CD4-positive, alpha-beta T cell treated with Interleukin-12 subunit alpha and Interleukin-12 subunit beta, for 1 hour (primary cell): ENCODE measurements at places on chromosomes 1 and 21.
A peak's percentile ranks its signal among the peaks of the same experiment; 100 is the strongest.

DNA sequence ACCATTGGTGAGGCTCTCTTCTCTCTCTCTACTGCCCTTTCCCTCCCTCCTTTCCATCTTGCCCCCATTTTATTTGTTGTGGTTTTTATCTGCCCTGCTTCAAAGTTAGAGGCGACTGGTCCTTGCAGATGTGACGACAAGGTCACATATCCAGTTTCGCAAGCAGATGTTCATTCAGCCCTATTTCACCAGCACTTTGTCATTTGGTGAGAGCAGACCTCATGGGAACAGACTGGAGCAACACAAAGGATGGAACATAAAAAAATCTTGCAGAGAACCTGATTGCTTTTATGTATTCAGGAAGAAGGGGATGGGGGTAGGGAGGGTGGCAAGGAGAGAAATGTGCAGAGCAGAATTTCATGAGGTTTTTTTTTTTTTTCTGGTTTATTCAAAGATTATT is 84.3 kb downstream of the ELAVL4 start:
- DNase-seq = no peak

- no peak for DNase-seq
Measured at GRCh38 chr21:36257657-36258056, 62.3 kb upstream of the MORC3 start.

- DNase-seq = no peak
Measured at GRCh38 chr1:65050735-65051134, 84.4 kb upstream of the JAK1 start.

DNA sequence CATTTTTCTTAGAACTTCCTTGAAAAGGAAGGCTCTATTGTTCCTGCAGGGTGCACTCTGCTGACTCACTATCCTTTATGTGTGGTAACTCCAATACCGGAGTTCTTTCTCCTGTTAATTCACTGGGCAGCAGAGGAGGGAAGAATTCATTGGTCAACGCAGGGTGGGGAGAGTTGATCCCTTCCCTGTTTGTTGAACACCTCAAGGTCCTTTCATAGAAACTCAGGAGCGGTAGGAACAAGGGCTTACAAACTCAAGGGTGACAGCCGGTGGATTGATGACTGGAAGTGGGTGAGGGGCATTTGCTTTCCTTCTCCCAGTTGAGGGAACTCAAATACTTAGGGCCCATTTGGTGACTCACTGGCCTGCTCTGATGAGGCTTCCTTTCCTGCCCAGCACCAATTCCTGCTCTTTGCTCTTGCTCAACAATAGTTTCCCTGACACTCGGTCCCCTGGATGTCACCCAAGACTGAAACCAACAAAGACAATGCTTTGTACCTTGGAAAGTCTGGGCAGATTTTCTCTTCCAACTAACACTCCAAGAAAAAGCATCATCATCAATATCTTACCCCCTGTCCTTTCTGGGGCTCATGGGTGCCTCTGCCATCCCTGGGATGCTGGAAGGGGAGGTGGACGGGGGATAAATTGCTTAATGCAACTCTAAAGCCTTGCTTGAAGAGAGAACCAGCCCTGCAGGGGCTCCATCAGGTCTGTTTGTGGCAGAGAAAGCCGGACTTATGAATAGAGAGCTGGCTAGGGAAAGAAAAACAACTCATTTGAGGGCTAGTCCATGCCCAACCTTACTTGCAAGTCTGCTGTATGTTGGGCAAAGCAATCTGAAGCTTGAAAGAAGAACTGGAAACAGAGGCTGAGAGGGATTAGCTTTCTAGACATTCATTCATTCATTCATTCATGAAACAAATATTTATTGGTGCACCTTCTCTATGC is 9.3 kb downstream of the SLC26A9 start:
- no peak for DNase-seq

DNA sequence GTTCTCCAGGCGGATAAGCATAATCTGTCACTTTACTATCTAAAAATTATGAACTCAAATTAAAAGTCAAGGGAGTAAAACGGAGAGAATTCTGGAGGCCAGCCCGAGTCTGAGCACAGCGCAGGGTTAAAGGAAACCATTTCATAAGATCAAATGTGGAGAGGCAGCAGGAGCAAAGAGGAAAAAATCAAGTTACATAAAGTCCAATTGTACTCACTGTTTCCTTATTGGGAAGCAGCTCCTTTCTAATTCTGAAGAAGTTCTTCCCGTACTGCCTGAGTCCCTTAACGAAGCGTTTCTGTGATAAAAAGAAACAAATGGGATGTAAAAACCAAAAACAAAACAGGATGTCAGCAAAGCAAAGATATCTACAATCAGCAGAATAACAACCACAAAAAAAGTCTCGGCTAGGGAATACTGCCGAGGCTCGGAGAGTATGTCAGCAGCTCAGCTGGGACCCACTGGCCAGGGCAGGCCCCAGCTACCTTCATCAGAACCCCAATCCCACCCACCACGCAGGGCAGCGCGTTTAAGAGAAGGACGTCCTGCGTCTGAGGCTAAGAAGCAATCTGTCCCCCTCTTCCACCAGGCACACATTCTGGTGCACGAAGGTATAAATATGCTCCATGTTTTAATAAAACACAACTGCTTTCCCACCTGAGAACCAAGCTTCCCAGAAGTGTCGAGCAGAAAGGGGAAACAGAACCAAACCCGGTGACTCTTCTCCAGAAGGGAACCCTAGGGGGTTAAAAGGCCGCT is 104.8 kb downstream of the SLC45A1 start:
- peak; percentile 24 for DNase-seq

DNA sequence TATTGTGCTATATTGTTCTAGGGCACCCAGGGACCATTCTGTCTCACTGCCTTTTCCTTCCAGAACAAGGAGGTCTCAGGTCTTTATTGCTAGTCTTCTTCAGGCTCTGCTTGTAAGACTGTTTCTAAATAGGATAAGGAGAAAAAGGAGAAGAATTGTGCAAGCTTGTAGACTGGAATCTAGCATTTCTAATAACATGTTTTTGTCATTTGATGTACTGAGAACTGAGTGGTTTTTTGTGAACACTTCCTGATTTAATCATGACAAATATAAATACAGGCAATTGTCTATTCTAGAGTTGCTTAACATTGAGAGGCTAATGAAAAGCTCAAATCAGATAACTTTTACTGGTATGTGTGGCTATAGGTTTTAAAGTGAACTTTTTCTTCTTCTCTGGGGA is 77.6 kb downstream of the CLIC4 start:
- DNase-seq = no peak

- no peak for DNase-seq
Measured at GRCh38 chr1:177937174-177937770, 32.6 kb downstream of the SEC16B start.

DNA sequence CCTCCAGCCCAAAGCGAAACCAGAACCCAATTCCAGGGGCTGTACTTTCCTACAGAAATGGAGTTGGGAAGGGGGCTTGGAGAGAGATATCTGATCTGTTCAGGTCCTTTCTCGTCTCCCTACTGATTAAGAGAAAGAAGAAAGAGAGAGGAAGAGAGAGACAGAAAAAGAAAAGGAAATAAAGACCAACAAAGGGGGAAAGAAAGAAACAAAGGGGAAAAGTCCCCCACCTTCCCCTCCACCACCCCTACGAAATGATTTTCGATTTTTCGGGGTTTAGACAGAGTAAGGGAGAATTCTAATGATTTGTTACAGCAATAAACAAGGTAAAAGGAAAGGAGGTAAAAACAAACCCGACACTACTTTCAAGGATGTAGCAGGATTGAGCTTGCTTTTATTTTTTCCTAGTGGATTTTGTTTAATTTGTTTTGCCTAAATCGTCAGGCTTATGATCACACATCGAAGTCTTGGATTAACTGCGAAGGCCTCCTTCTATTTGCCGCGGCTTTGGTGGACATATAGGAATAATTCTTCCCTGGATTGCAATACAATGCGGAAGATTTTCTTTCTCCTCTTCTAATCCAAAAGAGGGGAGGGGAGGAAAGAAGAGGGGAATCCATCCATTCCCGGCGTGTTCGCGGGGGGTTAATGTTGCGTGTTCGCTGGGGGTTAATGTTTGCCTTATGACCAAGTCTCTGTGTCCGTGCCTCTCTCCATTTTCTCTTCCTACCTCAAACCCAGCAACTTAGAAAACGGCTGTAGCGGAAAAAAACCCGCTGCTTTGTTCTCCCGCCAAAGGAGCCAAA is 1.9 kb downstream of the TAL1 start:
- no peak for DNase-seq

DNA sequence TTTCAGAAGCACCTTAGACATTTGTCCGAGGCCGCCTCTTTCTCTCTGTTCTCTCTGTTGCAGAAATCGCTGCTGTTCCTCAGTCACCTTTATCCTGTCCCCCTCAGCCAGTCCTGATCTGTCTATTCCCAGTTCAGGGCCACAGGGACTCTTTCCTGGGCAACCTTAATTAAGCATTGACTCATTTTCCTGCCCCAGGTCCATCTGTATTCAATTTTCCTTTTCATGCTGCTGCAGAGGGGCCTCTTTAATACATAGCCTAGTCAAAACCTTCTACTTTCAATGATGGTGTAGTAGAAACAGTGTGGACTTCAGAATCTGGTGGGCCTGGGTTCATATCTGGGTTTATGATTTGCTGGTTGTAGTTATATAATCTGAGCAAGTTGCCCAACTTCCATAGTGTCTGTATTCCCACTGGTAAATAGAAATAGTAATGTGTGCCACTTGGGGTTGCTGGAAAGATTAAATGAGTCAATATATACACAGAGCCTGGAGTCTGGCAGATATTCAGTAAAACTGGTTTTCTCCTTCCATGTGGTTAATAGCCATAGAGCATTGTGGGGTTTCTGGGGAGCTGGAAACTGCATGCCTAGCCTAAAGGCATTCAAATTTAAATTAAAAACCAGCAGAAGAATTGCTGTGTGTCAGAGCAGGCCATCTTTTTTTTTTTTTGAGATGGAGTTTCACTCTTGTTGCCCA is 4.5 kb downstream of the TRAF5 start:
- no peak for DNase-seq

DNA sequence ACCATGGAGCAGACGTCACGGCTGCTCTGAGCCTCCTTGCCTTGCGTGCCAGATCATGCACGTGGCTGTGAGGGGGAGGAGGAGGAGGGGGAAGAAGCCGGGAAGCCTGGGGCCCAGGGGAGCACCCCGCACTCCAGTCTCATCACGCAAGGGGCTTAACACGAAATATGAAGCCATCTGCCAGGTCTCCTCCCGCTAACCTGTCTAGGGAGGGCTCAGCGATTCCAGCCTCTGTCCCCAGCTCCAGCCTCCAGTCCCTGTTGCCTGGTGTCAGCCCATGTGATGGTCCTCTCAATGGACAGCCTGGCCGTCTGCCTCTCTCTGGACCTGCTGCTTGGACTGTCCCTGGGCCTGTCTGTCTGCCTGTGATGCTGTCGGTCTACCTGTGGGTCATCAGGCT is 22.5 kb upstream of the C1QA start:
- DNase-seq = no peak

DNA sequence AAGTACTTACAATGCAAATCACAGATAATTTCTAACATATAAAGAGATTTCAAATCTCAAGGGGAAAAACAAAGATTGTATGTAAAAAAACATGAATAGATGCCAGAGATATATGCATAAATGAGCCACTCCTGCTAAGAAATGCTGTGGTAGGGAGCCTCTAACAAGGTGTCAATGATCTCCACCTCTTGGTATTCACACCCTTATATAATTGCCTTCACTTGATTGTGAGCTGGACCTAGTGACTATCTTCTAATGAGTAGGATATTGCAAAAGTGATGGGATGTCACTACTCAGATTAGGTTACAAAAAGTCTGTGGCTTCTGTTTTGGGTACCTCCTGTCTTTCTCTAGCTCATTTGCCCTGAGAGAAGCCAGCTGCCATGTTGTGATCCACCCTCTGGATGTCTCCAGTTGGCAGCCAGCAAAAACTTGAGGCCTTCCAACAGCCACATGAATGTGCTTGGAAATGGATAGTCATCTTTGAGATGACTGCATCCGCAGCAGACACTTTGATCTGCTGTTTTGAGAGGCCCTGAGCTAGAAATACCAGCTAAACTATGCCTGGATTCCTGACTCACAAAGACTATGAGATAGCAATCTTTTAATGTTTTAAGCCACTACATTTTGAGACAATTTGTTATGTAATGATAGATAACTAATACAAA is 196.1 kb upstream of the FGGY start:
- no peak for DNase-seq

DNA sequence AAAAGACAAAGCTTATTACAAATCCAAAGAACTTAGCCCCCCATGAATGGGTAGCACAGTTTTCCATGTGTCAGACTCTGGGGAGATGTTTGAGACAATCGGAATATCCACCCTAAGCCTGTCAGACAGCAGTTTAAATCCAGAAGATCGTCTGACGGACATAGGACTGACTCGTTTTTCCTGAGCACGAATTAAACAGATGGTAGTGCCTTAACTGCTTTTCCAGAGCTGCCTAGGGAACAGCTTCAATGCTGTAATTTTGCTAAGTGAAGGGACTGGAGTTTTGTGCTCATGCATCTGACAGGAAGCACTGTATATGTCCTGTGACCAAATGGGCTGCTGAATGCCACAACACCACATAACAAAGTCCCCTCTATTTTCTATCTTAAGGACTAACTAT is 48.6 kb downstream of the PCNX2 start:
- no peak for DNase-seq

DNA sequence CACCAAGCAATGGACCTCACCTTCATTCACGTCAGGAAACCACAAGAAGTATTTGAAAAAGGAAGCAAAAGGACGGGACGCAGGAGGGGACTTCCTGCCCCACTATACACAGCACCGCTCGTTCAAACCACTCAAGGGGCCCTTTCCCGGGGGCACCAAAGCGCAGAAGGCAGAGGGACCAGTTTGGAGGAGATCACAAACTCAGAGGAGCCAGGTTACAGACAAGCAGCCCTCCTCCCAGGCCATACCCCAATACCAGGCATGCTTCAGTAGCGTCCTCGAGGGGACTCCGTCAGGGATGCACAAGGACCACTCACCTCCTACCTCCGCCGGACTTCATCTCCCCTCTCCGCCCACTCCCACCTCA is 685 bp downstream of the CRTC2 start:
- DNase-seq = peak; percentile 62

DNA sequence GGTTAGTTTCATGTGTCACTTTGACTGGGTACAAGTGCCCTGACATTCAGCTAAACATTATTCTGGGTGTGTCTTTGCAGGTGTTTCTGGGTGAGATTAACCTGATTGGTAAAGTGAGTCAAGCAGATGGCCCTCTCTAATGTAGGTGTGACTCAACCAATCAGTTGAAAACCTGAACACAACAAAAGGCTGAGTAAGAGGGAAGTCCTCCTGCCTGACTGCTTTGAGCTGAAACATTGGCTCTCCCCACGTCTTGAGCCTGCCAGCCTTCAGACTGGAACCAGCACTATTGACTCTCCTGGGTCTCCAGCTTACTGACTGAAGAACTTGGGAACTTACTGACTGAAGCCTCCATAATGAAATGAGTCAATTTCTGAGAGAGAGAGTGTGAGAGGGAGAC is 70.0 kb upstream of the C21orf91 start:
- DNase-seq = no peak

DNA sequence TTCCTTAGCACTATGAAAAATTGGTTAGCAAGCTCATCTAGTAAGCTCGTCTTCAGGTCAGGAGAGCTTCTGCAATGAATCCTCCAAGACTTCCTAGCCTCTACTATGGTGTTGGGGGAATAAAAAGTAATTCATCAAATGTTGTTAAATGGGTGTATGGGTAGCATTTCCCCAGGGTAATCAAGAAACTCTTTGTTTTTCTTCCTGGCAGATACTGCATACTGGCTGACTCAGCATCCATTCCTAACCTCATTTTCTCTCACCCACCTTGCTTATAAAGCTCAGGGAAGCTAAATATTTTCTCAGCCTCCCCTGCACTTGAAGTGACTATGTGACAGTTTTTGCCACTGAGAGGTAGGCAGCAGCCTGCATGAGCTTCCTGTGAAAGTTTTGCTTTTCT is 83.4 kb downstream of the MAB21L3 start:
- DNase-seq = no peak

GRCh38 chr1:107867422-107867821 is 97.6 kb downstream of the VAV3 start:
- no peak for DNase-seq
